ENCODE measurements at places on chromosomes 7 and 10.

DNA sequence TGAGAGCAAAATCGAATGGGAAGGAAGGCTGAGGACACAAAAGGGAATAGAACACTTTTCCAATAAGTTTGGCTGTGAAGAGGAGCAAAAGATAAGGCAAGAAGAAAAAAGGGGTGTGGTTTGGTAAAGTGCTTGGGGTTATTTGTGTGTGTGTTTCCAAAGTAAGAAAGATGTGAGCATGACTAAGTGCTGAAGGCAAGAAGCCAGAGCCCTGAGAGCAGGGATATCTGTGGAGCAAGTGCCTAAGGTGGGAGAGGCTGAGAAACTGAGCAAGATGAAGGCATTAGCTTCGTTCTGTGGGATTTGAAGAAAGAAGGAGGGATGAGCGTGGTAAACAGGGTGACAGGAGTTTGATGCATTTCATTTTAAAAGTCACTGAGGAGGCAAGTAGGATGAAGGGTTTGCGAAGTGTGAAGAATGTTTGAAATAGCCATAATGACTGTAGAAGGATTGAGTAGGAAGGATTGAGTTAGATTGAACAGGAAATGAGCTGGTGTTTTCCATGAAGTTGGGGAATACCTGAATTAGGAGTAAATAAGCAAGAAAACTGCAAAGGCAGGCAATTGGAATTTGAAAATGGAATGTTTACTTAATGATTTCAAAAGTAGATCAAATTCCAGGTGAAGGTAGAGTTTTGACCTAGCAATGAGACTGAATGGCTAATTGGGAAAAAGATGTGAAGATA is 19.9 kb upstream of the SP4 start:
- DNase-seq: no peak

DNA sequence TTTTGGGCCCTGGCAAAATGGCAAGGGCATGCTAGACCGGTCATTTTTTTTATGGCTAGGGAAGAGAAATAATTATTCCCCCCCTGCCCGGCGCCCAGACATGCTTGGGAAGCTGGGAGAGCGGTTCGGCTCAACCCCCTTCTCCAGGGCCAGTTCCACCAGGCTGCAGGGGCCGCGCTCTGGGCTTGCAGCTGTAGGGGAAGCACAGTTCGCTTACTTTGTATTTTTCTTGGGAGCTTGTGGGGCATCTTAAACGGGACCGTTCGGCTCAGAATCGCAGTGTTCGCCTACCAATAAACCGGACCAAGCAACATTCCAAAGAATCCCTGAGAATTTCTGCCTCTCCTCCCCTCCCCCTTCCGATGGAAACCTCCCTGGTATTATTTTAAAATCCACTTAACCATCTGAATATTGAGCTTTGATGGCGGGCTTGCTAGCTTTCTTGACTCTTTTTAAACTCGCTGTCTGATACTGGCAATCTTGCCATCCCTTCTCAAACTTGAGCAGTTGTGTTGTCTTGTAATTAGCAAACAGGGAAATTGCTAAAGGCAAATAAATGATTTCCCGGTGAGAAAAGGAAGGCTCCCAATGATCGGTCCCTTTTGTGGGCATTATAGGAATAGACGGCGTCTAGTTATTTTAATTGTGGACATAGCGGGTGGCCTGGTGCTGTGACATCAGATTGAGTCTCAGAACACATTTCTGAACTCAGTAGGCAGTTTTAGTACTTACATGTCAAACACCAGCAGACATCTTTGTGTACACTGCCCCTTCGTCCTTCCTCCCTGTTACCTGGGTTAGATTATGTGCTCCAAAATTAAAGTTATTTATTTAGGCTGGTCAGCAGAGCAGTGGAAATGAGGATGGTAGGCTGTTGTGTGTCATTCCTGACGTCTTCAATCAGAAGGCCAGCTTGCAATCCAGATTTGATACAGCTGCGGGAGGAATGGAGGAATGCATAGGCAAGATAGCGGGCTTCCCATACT is 3.4 kb downstream of the TCF7L2 start:
- no peak for DNase-seq

- no peak for DNase-seq
These were observed 6.9 kb downstream of the KMT2E start for GRCh38 chr7:105020926-105021325.

GRCh38 chr10:16853201-16853600 is 36.0 kb upstream of the RSU1 start:
- no peak for DNase-seq

DNA sequence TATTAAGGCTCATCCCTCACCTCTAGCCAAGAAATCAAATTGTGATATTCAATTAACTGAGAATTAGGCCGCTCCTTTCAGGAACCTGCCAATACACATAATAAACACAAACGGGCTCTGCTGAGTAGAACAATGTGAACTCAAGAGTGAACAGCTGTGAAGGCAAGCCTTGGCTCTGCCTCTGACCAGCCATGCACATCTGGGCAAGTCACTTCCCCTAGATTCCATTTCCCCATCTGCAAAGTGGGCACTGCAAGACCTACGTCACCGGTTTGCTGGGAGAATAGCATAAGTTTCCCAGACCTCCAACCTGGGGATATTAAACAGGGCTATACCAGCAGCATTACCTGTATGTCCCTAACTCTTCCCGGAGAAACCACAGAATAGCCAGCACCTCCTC is 355.2 kb downstream of the TNS3 start:
- no peak for DNase-seq

GRCh38 chr10:24777196-24777595 is 53.5 kb upstream of the ARHGAP21 start:
- DNase-seq: no peak

- DNase-seq: no peak
These were observed 37.4 kb upstream of the BET1 start for GRCh38 chr7:94041529-94041928.

- no peak for DNase-seq
These were observed 4.7 kb upstream of the HBP1 start for GRCh38 chr7:107164092-107164491.

DNA sequence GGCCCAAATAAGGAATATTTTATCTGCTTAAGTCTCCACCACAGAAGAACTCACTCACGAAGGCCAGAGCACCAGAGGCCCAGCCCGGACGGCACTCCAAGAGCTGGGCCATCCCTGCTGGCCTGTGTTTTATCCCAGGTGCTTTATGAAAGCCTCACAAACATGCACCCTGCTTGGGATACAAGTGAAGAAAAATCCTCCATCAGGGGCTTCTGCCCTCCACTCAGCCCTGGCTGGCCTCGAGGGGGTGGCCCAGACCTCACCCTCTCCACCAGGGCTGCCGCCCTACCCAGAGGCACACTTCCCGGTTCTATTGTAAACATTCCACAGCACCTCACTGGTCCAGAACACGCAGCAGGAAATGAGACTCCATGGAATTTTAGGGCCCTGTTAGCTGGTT is 19.8 kb upstream of the DNAAF5 start:
- DNase-seq: no peak

DNA sequence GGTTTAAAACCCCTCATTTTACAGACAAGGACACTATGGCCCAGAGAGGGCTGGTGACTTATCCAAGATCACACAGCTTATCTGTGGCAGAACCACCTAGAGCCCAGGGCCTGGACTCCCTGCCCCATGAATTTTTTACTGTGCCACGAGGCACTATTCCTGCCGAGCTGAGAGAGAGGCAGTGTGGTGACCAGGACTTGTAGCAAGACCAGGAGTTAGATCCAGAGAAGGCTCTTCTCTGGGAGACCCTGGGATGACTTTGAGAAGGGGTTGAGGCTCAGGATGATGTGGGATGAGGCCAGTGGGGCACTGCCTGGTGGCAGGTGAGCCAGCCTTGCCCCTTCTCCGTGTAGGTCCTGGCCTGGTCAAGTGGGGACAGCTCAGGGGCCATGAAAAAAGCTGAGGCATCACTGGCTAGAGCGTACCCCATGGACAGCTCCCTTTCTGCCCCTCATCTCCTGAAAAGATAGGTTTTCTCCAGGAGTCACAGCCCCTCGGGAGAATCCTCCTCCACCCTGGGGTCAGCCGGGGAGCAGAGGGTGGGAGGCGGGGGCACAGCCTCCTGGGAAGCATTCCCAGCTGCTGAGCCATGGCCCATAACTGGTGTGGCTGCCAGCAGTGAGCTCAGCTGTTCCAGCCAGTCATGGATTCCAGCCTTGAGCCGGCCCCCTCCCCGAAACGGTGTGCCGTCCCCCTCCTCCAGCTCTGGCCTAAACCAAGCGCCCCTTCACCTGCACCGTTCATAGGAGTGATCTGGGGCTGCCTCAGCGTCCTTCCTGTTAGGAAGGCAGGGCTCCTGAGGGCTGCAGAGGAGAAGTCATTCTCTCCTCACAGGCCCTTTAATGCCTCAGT is 5.8 kb downstream of the FLNC start:
- no peak for DNase-seq

DNA sequence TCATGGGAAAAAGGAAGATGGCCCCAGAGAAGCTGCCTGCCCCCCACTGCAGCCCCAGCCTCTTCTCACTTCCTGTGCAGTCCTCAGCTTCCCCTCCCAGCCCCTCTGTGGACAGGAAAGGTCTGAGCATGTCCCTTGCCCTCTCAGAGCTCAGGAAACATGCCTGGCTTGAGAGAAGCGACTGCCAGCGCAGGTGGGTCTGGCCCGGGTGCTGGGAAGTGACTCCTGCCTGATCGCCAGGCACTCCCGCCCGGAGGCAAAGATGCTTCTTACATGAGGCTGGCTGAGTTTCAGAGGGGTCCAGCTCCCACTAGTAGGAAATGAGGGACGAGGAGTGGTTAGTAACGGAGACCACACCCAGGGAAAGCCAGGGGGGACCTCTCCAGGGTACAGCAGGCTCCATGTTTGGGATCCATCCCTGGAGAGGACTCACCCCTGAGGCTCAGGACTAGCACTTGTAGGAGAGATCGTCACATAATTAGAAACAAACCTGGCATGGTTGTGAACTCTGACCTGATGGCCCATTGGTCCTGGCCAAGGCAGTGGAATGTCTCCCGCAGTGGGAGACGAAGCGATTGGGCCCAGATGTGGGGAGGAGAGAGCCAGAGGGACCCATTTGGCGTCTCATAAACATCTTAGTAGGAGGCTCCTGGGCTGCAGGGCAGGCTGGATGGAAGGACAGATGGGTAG is 12.3 kb downstream of the ELN start:
- no peak for DNase-seq

GRCh38 chr10:89695307-89695706 is 6.1 kb upstream of the KIF20B start:
- DNase-seq: no peak

DNA sequence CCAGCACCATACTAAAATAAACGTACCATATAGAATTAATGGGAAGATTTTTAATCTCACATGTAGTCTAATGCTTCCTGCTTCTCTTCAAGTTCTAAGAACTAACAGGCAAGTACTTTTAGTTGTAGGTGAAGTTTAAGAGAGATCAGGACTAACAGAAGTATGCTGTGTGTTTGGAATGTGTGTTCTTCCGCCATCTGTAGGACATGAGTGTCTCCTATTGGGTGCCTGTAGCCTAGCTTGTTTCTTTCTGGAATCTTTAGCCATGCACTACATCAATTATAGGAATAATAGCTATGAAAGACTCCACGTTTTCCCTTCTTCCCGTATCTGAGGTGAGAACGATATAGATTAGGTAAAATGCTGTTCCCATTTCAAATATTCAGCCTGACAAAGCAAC is 140.2 kb upstream of the AHR start:
- no peak for DNase-seq

DNA sequence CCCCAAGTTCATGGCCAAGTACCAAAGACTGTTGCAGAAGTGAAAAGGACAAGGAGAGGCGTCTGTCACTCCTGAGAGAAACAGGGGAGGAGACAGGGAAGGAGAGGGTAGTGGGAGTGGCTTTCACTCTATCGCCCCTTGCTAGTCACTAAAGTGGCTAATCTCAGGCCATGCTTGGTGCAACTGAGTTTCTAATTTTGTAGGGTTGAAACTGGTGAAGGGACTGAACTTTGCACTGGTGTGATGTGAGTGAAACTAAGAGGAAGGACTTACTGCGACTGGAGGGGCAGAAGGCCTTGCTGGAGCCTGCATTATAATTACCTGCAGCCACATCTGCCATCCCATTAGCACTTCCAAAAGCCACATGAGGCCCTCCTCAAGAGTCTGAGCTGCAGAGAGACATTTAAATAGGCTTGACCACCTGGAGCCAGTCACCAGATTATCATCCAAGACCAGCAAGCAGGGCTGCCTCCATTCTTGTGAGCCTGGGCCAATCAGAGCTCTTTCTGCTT is 107.2 kb upstream of the EEPD1 start:
- no peak for DNase-seq

- no peak for DNase-seq
These were observed 31.4 kb downstream of the CCNJ start for GRCh38 chr10:96074776-96075175.

- no peak for DNase-seq
These were observed 556.7 kb downstream of the TYW1 start for GRCh38 chr7:67553378-67553777.

DNA sequence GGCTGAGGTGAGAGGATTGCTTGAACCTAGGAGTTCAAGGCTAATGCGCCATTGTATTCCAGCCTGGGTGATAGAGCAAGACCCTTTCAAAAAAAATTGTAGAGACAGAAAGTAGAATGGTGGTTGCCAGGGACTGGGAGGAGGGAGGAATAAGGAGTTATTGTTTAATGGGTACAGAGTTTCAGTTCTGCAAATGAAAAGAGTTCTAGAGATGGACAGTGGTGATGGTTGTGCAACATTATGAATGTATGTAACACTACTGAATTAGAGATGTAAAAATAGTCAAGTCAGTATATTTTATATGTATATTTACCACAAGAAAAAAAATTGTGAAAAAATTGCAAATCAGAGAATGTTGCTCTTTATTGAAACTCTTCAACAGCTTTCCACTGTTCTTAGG is 266.5 kb upstream of the NPY start:
- DNase-seq: no peak

DNA sequence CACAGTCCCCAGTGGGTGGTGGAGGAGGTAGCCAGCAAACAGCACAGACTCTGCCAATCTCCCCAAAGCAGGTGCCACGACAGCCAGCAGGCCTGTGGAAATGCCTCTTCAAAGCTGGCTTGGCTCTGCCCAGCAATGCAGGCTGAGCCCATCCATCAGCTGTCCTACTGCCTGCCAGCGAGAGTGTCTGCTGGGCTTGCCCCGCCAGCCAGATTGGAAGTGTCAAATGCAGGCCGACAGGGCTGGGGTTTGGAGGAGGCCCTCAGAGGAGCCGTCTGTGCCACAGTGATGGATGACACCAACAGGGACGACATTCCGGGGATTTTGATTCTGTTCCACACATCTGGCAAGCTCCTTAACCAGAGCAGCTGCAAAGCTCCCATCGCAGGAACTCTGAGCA is 16.7 kb downstream of the HABP2 start:
- DNase-seq: no peak

DNA sequence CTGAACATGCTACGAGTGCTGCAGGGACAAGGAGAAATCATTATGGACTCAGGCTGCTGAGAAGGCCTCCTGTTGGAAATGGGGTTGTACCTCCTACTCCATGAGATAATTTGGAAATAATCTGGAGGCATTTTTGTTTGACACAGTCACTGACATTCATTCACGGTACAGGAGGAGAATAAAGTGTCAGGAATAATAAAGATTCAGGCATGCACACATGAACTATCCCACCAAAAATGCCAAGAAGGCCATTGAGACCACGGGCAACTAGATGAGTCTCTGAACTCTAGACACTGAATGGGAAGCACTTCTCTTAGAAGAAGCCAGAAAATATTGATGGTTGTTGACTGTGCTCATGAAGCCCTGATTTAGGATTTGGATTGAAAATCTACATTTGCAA is 220.9 kb upstream of the HABP2 start:
- no peak for DNase-seq

GRCh38 chr7:47255441-47255840 is 326.5 kb downstream of the TNS3 start:
- no peak for DNase-seq
